MCF 10A (cell line): ENCODE measurements at places on chromosomes 4 and X. TPM values are rescaled to one million over a fixed set of nuclear protein-coding genes. Genes with fewer than 3 reads are reported as not detected.

MMRN1 gene
- total RNA-seq: not detected in 2 replicates

DNA sequence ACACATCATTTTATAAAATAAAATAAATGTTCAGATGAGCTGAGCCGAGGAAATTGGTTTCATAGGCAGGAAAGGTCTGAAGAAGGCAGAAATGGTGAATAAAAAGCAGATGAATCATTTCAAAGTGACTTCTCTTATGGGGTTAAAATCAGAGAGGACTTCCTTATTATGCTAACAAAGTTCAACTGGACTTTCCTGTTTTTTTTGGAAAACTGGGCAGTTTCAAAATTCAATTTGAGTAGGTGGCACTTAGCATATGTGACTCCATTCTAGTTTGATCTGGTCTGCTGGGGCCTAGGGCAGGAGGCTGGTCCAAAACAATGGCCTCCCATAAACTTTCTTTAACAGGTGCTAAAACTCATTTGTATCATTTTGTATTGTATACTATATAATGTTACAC is 1794.9 kb upstream of the TENM3 start:
- DNase-seq: no peak

KLHL4 gene
- 8.7 and 9.8 TPM in 2 replicates for total RNA-seq

TASL gene
- total RNA-seq: not detected in 2 replicates

- no peak for DNase-seq
Observed at GRCh38 chr4:98260047-98260578, 1.1 kb upstream of the RAP1GDS1 start.

GRCh38 chr4:23952258-23952657 is 62.4 kb upstream of the PPARGC1A start:
- no peak for DNase-seq

CT55 gene
- not detected in 2 replicates for total RNA-seq

DNA sequence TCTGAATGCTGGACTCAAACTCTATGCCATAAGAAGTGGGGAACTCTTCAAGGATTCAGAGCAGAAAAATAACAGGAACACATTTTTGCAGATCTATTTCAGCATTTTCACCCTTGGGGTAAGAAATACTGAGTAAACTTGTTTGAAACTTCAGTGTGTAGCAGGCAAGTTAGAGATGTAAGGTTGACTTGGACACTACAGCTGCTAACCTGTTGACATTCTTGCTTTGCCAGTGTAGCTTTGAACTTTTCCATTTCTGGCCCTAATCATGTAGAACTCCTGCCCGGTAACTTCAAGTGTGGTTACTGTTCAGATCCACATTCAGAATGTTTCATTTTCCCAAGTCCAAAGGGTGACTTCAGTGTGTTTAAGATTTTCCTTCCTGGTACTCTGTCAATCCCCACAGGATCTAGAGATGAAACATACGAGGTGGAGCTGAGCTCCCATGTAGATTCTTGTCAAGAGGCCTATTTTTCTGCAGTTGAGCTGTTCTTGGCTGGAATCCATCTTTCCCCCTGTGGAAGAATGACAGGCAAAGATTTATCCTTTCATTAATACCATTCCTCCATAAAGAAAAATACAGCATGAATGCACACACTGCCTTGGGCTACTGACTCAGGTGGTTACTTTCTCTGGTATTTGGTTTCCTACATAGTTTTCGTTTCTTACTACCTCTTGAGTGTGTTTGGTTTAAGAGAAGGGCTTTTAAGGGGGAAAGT is 34.1 kb downstream of the FHDC1 start:
- peak; percentile 77 for DNase-seq

- no peak for DNase-seq
Observed at GRCh38 chrX:153926858-153927671, 1.0 kb upstream of the ARHGAP4 start.

DNA sequence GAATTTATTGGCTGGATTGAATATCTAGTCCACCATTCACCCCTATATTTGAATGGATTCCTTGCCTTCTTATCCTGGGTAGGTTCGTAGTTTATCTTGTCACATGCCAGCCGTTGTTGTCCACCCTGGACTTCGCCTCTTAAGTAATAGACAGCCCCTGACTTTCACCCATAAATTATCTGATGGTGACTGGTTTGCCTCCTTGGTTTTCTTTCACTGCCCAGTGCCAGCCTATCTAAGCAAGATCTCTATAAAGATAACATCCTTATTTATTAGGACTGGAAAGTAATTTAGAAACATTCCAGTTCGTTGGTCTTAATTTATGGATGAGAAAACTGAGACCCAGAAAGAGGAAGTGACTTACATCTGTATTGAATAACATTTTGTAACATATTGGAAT is 410.3 kb downstream of the RPA4 start:
- no peak for DNase-seq

- no peak for DNase-seq
Observed at GRCh38 chr4:119537586-119537985, 91.0 kb downstream of the PDE5A start.

GRCh38 chr4:144967161-144967560 is 130.8 kb downstream of the ANAPC10 start:
- peak; percentile 60 for DNase-seq

DNA sequence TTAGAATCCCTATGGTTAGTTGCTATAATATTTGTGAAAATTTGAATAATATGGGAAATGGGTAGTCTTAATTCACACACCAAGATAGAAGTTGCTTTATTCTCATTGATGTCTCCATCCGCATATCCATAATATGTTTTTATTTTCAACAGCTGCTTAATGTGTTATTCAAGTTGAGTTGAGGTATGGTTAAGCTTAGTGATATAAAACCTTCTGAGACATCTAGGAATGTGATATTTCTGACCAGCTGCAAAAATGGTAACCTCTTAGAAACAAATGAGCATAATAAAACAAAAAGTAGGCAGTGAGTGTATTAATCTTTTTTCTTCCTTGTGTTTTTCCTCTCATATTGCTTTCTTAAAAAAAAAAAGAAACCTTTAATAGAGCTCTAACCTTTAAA is 172.9 kb downstream of the TENM3 start:
- no peak for DNase-seq

- DNase-seq: peak; percentile 47
Observed at GRCh38 chr4:1345903-1346780, 866 bp upstream of the UVSSA start.

GRCh38 chr4:73721435-73721834 is 18.9 kb upstream of the CXCL8 start:
- DNase-seq: peak; percentile 84

DNA sequence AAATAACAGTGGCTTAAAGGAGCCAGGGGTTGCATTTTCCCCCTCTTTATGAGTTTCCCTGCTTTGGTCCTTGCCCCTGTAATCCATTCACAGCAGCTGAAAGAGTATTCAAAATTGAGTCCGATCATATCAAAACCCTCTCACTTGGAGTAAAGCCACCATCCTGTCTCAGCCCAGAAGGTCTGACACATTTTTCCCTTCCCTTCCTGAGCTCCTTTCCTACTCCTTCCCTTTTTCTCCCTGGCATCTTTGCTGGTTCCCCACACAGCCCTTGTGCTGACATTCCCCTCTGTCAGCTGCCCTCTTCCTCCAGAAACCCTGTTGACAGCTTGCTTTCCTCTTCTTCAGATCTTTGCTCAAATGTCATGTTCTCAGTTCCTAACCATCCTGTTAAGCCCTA is 295.6 kb downstream of the EVC2 start:
- DNase-seq: no peak

DNA sequence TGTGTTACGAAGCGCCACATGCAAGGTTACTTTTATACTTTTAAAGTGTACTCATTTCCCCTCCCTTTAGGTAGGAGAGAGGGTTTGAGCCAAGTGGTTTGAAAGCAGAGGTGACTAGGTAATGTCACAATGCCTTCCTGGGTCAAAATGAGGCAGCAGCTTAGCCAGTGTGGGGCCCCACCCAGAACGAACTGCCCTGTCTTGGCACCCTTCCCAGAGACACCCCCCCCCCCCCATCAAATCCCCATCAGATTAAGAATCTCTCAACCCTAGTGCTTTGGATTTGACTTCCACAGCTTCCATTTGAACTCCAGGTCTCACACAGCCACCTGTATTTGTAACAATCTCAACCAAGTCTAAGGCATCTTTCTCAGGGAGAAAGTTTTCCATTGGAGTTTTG is 31.1 kb downstream of the BCOR start:
- DNase-seq: no peak

DNA sequence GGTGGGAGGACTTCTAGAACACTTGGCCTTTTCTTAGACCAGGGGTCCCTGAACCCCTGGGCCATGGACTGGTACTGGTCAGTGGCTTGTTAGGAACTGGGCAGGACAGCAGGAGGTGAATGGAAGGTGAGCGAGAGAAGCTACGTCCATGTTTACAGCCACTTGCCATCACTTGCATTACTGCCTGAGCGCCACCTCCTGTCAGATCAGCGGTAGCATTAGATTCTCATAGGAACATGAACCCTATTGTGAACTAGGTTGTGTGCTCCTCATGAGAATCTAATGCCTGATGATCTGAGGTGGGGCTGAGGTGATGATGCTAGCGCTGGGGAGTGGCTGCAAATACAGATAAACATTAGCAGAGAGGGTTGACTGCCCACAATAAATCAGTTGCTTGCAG is 100.9 kb upstream of the IGFBP7 start:
- DNase-seq: no peak

DNA sequence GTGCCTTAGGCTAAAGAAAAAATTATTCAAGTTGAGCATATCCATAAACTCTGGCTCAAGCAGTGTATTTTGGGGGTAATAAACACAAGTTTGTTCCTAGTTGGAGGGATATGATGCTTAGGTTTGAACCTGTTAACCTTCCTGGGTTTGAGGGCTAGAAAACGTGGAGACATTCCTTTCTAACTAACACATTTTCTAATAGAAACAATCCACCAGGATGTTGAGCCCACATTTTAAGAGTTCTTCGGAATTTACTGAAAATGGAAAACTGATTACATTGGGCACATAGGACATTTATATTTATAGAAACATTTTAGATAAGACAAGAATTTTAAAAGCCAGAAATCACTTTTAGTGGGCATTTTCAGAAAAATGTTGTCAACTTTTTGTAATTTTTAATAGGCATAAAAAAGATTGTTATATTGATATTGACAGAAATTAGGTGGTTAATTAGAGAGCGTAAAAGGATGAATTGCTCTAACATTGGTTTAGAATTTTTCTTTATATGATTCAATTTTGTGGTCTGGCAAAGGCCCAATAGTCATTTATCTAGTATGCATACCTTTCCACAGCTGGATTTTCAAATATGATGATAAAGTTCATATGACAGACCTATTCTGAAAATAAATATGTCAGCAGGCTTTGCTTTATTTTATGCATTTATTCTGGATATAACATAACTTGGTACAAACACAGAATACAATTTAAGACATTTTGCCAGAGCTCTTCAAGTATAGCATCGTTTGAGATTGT is 49.2 kb downstream of the CEP44 start:
- DNase-seq: no peak

DNA sequence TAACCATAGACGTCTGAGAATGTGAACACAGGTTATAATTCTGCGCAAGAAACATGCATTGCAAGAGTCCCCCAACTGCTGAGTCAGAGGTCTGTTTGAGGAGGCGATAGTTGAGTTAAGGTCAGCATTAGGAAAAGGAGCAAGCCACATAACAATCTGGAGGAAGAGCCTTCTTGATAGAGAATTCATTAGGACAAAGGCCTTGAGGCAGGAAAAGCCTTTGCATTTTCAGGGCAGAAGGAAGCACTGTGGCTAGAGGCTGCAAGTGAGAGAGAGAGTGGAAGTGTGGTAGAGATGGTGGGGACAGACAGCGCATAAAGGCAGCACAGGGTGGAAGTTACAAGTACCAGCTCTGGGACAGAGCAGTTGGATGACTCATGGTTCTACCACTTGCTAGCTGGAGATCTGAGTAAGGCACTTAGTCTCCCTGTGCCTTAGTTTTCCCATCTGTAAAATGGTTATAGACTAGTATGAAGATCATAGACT is 125.8 kb upstream of the LNX1 start:
- no peak for DNase-seq

GRCh38 chrX:1502241-1502640 is 34.7 kb downstream of the P2RY8 start:
- DNase-seq: no peak

DKK2 gene
- 0.07 and 0.30 TPM in 2 replicates for total RNA-seq

DNA sequence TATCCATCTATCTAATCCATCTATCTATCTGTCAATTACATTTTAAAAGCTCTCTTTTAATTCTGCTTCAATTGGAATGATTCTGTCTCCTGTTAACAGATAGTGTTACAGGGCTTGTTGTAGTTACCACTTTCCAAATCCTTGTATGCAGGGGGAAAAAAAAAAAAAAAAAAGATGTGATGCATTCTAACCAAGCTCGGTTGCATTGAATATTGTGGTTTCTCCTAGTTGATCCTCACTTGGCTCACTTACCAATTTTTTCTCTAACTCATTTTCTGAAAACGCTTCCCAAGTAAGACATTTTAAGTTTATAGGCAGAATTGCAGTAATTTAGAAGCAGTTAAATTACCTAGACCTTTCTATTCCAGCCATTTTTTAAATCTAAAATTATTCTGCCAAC is 327.9 kb upstream of the PITX2 start:
- no peak for DNase-seq

- DNase-seq: peak; percentile 64
Observed at GRCh38 chrX:96182366-96182765, 502.3 kb upstream of the DIAPH2 start.

- DNase-seq: no peak
Observed at GRCh38 chr4:18050448-18050847, 28.9 kb upstream of the LCORL start.

LANCL3 gene
- total RNA-seq: 0.47 and 0.54 TPM in 2 replicates

- no peak for DNase-seq
Observed at GRCh38 chr4:165784672-165785071, 88.4 kb upstream of the TLL1 start.

PRKX gene
- 35.3 and 35.6 TPM in 2 replicates for total RNA-seq

- no peak for DNase-seq
Observed at GRCh38 chr4:145387079-145387478, 94.6 kb upstream of the SMAD1 start.

SOX3 gene
- not detected in 2 replicates for total RNA-seq

PNCK gene
- total RNA-seq: not detected in 2 replicates
